H54 (cell line): ENCODE measurements at places on chromosomes 5 and 9.

- no peak for DNase-seq
Measured at GRCh38 chr9:130323051-130323745, 57.6 kb downstream of the HMCN2 start.

GRCh38 chr9:14451949-14452348 is 138.0 kb upstream of the NFIB start:
- DNase-seq = no peak

GRCh38 chr9:7376833-7377232 is 422.7 kb downstream of the DMAC1 start:
- no peak for DNase-seq

DNA sequence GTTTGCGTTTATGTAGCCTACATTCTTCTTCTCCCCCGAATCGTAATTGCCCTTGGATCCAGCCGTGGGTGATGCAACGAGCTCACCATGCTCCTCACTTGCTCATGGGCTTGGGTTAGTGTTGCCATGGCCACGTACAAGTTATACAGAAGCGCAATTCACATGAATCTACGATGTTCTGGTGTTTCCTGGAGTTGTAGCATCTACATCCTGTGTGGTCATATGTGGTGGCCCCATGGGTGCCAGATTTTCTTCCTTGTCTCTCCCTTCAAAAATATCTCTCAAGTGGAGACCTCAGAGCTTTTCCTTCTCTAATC is 115.3 kb downstream of the TLE4 start:
- DNase-seq = no peak

DNA sequence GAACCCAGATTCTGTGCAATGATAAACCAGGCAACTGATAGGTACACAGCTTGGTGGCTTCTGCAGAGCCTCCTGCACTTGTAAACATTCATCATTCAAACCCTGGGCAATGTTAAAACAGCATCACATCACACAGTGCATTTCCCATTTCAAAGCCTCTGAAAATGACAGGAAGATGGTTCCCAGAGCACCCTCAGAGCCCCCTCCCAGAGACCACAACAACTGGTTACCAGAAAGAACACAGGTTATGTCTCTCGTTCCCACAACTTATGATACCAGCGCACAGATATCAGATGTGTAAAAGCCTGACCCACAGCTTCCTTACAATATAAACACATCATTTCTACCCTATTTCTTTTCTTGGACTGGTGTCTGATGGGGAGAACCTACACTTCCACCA is 248.7 kb downstream of the AUH start:
- no peak for DNase-seq
